ENCODE measurements at places on chromosomes 1 and 21. TPM values are rescaled to one million over a fixed set of nuclear protein-coding genes. Genes with fewer than 3 reads are reported as not detected.

GRCh38 chr1:110471131-110471530 is 20.2 kb downstream of the PROK1 start:
- no peaks in the 10 kb centered on the region for H3K27me3 ChIP-seq

GRCh38 chr1:41103766-41104165 is 82.2 kb upstream of the SLFNL1 start:
- no peak overlapping the region for H3K4me3 ChIP-seq
- H3K4me1 ChIP-seq, result peaks cover 15% of the 10 kb centered on the region
- no peaks in the 10 kb centered on the region for H3K36me3 ChIP-seq
- peak overlapping the region; percentile 81 for H3K27ac ChIP-seq

GRCh38 chr21:29376556-29376955 is 77.8 kb downstream of the BACH1 start:
- H3K4me1 ChIP-seq, result no peaks in the 10 kb centered on the region
- H3K36me3 ChIP-seq, result no peaks in the 10 kb centered on the region
- H3K27me3 ChIP-seq, result no peaks in the 10 kb centered on the region
- DNase-seq, result peak; percentile 18
- no peak overlapping the region for H3K4me3 ChIP-seq
- no peak overlapping the region for H3K27ac ChIP-seq

GRCh38 chr1:180934563-180934962 is 21.9 kb downstream of the KIAA1614 start:
- no peak for DNase-seq
- no peak overlapping the region for H3K4me3 ChIP-seq
- no peaks in the 10 kb centered on the region for H3K27me3 ChIP-seq
- no peaks in the 10 kb centered on the region for H3K4me1 ChIP-seq
- H3K36me3 ChIP-seq, result no peaks in the 10 kb centered on the region

- H3K4me3 ChIP-seq, result no peak overlapping the region
- H3K27me3 ChIP-seq, result no peaks in the 10 kb centered on the region
- no peak for DNase-seq
- no peaks in the 10 kb centered on the region for H3K36me3 ChIP-seq
- no peak overlapping the region for H3K27ac ChIP-seq
- H3K4me1 ChIP-seq, result no peaks in the 10 kb centered on the region
These were observed 206.9 kb upstream of the FGGY start for GRCh38 chr1:59089922-59090457.

- no peak for DNase-seq
- no peak overlapping the region for H3K27ac ChIP-seq
- H3K27me3 ChIP-seq, result no peaks in the 10 kb centered on the region
These were observed 329.9 kb upstream of the PROX1 start for GRCh38 chr1:213657879-213658278.

GRCh38 chr1:86231076-86231475 is 74.5 kb upstream of the COL24A1 start:
- no peak overlapping the region for H3K4me3 ChIP-seq
- DNase-seq, result no peak
- H3K4me1 ChIP-seq, result no peaks in the 10 kb centered on the region
- no peak overlapping the region for H3K27ac ChIP-seq

GRCh38 chr1:4269330-4269729 is 369.3 kb upstream of the C1orf174 start:
- no peak overlapping the region for H3K27ac ChIP-seq
- no peaks in the 10 kb centered on the region for H3K4me1 ChIP-seq
- H3K4me3 ChIP-seq, result no peak overlapping the region

DNA sequence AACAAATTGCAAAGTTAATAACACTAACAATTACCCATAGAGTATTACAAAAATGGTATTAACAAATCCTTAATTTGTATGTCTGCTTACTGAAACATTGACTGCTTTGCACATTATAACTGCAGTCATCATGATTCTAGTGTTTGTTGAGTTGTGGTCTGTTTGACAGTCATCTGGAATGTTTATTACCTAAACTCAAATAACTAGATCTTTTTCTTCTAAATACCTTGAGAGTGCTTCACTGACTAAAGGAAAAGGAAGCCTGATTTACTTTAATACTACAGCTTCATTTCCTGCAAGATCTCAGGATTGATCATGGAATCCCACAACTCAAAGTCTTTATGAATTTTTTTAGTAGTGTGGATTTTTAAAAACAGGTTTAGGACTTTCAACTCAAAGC is 70.0 kb downstream of the HMCN1 start:
- no peaks in the 10 kb centered on the region for H3K27me3 ChIP-seq
- no peak for DNase-seq
- H3K4me3 ChIP-seq, result no peak overlapping the region
- no peaks in the 10 kb centered on the region for H3K4me1 ChIP-seq

DNA sequence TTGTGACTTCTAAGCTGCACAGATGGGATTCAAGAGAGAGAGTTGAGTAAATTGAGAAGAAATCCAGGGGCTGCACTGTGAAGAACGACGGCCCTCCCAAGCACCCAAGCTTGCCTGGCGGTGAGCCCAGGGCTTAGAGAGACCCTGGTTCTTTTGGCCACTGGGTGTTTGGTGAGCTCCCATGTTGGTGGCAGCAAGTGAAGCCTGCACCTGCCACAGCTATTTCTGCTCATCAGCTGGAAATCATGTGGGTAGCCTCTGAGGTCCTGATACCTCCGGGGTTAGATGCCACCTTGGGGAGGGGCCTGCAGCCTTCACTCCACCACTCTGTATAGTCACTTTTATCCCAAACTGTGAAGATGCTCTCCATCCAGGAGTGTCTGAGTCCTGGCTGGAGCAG is 6.2 kb upstream of the BTG2 start:
- H3K4me3 ChIP-seq, result no peak overlapping the region
- H3K27ac ChIP-seq, result no peak overlapping the region
- no peaks in the 10 kb centered on the region for H3K4me1 ChIP-seq
- H3K36me3 ChIP-seq, result no peaks in the 10 kb centered on the region
- no peak for DNase-seq

GRCh38 chr1:85061711-85062424 is 13.6 kb upstream of the MCOLN3 start:
- H3K27me3 ChIP-seq, result no peaks in the 10 kb centered on the region
- no peaks in the 10 kb centered on the region for H3K4me1 ChIP-seq
- peak overlapping the region; percentile 50 for H3K4me3 ChIP-seq
- H3K27ac ChIP-seq, result peak overlapping the region; percentile 61
- no peaks in the 10 kb centered on the region for H3K36me3 ChIP-seq

- peaks cover 17% of the 10 kb centered on the region for H3K27me3 ChIP-seq
- DNase-seq, result no peak
- no peaks in the 10 kb centered on the region for H3K4me1 ChIP-seq
- H3K4me3 ChIP-seq, result no peak overlapping the region
- H3K27ac ChIP-seq, result no peak overlapping the region
- H3K36me3 ChIP-seq, result no peaks in the 10 kb centered on the region
These were observed 7.9 kb upstream of the ADGRB2 start for GRCh38 chr1:31771891-31772668.

GRCh38 chr1:94678202-94678848 is 136.8 kb upstream of the F3 start:
- peak overlapping the region; percentile 61 for H3K27ac ChIP-seq
- no peaks in the 10 kb centered on the region for H3K27me3 ChIP-seq
- H3K4me3 ChIP-seq, result no peak overlapping the region
- DNase-seq, result peak; percentile 38

GRCh38 chr1:50108497-50109059 is at the start of gene ELAVL4:
ELAVL4 (plus strand) TSS chr1:50108920; CDS start chr1:50109190, 270 bp downstream.
- H3K27ac ChIP-seq, result no peak within 1 kb of the TSS
- DNase-seq, result no peak
- no peak within 1 kb of the TSS for H3K4me3 ChIP-seq
- no peaks in the 10 kb centered on the region for H3K36me3 ChIP-seq
- H3K4me1 ChIP-seq, result no peaks in the 10 kb centered on the region

GRCh38 chr1:7383671-7384520 is 387.2 kb upstream of the VAMP3 start:
- H3K4me3 ChIP-seq, result no peak overlapping the region
- no peaks in the 10 kb centered on the region for H3K36me3 ChIP-seq
- H3K4me1 ChIP-seq, result peaks cover 6% of the 10 kb centered on the region
- no peaks in the 10 kb centered on the region for H3K27me3 ChIP-seq

- H3K27ac ChIP-seq, result no peak overlapping the region
- H3K4me1 ChIP-seq, result no peaks in the 10 kb centered on the region
- no peak overlapping the region for H3K4me3 ChIP-seq
- H3K36me3 ChIP-seq, result no peaks in the 10 kb centered on the region
- H3K27me3 ChIP-seq, result no peaks in the 10 kb centered on the region
These were observed 18.1 kb upstream of the LRRC52 start for GRCh38 chr1:165525708-165526107.

GRCh38 chr1:21572735-21573277 is 63.6 kb downstream of the ALPL start:
- no peak overlapping the region for H3K27ac ChIP-seq
- no peaks in the 10 kb centered on the region for H3K27me3 ChIP-seq
- no peak for DNase-seq
- H3K4me3 ChIP-seq, result no peak overlapping the region
- no peaks in the 10 kb centered on the region for H3K4me1 ChIP-seq
- no peaks in the 10 kb centered on the region for H3K36me3 ChIP-seq

- no peaks in the 10 kb centered on the region for H3K4me1 ChIP-seq
- peak within 1 kb of the TSS; percentile 14 for H3K4me3 ChIP-seq
- H3K36me3 ChIP-seq, result no peaks in the 10 kb centered on the region
- H3K27ac ChIP-seq, result no peak within 1 kb of the TSS
These were observed at the start of gene TTC22 for GRCh38 chr1:54800899-54801759. TTC22 (minus strand) TSS chr1:54801323; CDS start chr1:54801163, 160 bp downstream.

DNA sequence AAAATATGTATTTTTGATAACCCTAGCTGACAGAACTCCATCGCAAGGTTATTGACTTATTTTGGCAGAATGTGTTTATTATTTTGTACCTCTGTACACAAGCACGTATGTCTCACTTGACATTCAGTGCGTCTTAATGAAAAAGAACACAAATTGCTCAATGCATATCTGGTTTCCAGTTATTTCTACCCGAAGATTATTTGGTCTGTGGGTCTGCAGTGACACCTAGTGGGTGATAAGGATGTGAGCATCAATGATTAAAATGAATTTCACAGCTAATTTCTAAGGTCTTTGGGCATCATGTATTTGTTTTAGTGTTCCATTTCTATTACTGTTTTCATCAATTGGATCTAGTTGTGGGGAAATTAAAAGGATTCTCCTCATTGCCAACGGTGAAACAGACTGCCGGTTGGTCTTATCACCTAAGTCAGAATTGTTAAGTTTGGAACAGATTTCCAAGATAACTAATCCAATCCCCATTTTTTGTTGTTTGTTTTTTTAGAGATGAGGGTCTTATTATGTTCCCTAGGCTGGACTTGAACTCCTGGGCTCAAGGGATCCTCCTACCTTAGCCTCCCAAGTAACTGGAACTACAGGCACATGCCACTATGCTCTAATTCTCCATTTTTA is 13.9 kb downstream of the DDX20 start:
- no peak overlapping the region for H3K4me3 ChIP-seq
- H3K4me1 ChIP-seq, result no peaks in the 10 kb centered on the region
- H3K27ac ChIP-seq, result no peak overlapping the region
- H3K36me3 ChIP-seq, result no peaks in the 10 kb centered on the region
- peak; percentile 60 for DNase-seq

GRCh38 chr1:154970631-154971340 is at the start of gene SHC1:
SHC1 (minus strand) TSS chr1:154970747; CDS start chr1:154970526, 221 bp downstream.
- DNase-seq, result peak; percentile 96
- H3K36me3 ChIP-seq, result no peaks in the 10 kb centered on the region
- peak within 1 kb of the TSS; percentile 99 for H3K27ac ChIP-seq
- H3K4me1 ChIP-seq, result peaks cover 8% of the 10 kb centered on the region

- H3K4me3 ChIP-seq, result peak overlapping the region; percentile 20
- peak overlapping the region; percentile 100 for H3K27ac ChIP-seq
- no peaks in the 10 kb centered on the region for H3K36me3 ChIP-seq
- DNase-seq, result no peak
These were observed 3.9 kb upstream of the MEF2D start for GRCh38 chr1:156504438-156504813.

DNA sequence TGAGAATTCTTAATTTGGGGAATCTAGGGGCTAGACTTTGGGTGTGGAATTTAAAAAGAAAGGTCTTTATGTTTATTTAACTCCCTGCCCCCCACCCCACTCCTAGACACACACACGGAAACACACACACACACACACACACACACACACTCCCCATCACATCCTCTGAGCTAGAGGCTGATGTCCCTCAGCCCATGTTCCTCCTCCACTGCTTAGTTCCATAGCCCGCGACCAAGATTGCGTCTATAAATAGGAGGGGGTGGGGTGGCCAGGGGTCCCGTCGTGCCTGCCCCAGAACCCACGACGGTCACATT is 655 bp upstream of the KIRREL1 start:
- H3K27ac ChIP-seq, result peak overlapping the region; percentile 100
- H3K4me3 ChIP-seq, result peak overlapping the region; percentile 97
- H3K27me3 ChIP-seq, result no peaks in the 10 kb centered on the region
- H3K4me1 ChIP-seq, result no peaks in the 10 kb centered on the region

DNA sequence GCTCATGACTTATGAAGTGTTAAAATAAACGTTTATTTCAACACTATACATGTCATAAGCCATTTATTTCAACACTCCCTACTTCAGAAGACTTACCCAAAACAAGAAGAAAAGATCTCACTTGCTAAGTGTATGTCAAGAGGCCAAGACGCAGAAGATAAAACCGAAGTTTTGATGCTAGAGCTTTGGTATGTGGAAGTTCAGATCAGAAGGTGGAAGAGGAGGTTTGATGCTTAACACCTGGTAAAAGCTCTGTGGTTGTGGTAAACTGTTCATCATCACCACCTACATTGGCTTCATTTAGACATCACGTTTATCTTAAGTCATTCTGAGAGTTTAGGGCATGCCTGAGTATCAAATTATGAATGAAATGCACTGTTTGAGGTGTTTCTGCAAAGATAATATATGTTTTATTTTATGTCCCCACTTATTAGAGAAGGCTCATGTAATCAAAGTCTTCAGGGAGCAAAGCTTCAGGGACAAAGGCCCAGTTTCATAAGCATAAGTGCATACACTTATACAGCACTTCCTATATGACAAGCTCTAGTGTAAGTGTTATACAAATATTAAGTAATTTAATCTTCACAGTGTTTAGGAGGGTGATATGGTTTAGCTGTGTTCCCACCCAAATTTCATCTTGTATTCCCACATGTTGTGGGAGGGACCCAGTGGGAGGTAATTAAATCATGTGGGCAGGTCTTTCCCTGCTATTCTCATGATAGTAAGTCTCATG is 533.3 kb downstream of the PTBP2 start:
- no peaks in the 10 kb centered on the region for H3K36me3 ChIP-seq
- H3K27ac ChIP-seq, result no peak overlapping the region
- no peak for DNase-seq
- no peaks in the 10 kb centered on the region for H3K27me3 ChIP-seq

GRCh38 chr1:236204039-236204438 is 61.7 kb downstream of the GPR137B start:
- no peaks in the 10 kb centered on the region for H3K4me1 ChIP-seq
- no peak for DNase-seq
- no peak overlapping the region for H3K27ac ChIP-seq
- no peak overlapping the region for H3K4me3 ChIP-seq
- no peaks in the 10 kb centered on the region for H3K27me3 ChIP-seq

The LYSMD1 gene
- total RNA-seq, result 32.9 TPM

The RGS7 gene
- total RNA-seq, result not detected

The OR2T29 gene
- total RNA-seq, result not detected

The PGLYRP3 gene
- not detected for total RNA-seq

The ARTN gene
- total RNA-seq, result 0.48 TPM

The TTC39A gene
- 0.26 TPM for total RNA-seq

The SMPDL3B gene
- 6.6 TPM for total RNA-seq

The RPE65 gene
- 3.5 TPM for total RNA-seq

The RPTN gene
- not detected for total RNA-seq

The ITPKB gene
- total RNA-seq, result 29.7 TPM

The LENEP gene
- total RNA-seq, result not detected

The GJA9 gene
- not detected for total RNA-seq

The IRF6 gene
- 4.9 TPM for total RNA-seq

The ACTL8 gene
- total RNA-seq, result not detected

The CHIA gene
- total RNA-seq, result not detected

The FAM177B gene
- total RNA-seq, result not detected

The STPG1 gene
- total RNA-seq, result 3.2 TPM

The DENND2C gene
- total RNA-seq, result 7.9 TPM

The DUSP23 gene
- total RNA-seq, result 41.5 TPM

The INKA2 gene
- 0.51 TPM for total RNA-seq

The ACTRT2 gene
- total RNA-seq, result not detected

The SLC25A33 gene
- 1.0 TPM for total RNA-seq

The LEPR gene
- total RNA-seq, result 55.0 TPM

Data from uterus (tissue), 4 donors.